Stimulated activated CD4-positive, alpha-beta T cell treated with anti-CD3 and anti-CD28 coated beads, Interleukin-4, amount 100 ng/mL, for 4 hours (primary cell): ENCODE measurements at places on chromosomes 6 and 20.
A peak's percentile ranks its signal among the peaks of the same experiment; 100 is the strongest.

DNA sequence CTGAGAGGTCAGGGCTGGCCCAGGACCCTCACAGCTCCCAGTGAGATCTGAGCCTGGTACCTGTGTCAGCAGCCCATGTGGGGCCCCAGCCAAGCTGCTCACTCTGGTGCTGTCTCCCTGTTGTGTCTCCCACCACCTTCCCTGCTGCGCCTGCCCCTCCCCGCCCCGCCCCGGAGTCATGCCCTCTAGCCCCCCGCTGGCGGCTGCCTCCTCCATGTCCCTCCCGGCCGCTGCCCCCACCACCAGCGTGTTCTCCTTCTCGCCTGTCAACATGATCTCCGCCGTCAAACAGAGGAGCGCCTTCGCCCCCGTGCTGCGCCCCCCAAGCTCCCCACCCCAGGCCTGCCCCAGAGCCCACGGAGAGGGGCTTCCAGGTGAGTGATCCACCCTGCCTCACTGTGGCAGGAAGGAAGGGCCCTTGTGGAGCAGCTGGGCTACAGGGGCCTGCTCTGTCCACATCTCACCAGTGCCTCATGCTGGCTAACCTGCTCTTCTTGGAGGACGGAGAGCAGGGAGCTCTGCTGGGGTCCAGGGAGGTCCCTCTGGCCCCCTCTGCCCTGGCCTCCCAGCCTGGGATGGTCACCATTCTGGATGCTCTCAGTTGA lies 44.9 kb downstream of the CPXM1 start:
- no peak for DNase-seq

GRCh38 chr20:63933646-63934045 lies 22.6 kb downstream of the UCKL1 start:
- DNase-seq, result no peak

DNA sequence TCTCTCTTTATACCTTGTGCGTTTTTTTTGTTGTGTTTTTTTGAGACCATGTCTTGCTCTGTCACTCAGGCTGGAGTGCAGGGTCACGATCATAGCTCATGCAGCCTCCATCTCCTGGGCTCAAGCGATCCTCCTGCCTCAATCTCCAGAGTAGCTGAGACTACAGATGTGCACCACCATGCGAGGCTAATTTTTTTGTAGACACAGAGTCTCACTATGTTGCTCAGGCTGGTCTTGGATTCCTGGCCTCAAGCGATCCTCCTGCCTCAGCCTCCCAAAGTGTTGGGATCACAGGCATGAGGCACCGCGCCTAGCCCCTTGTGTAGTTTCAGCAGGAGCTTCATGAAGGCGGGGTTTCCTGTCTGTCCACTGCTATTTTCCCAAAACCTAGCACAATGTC lies 27.3 kb downstream of the PDRG1 start:
- no peak for DNase-seq

- no peak for DNase-seq
These were observed 17.3 kb downstream of the RAMACL start for GRCh38 chr6:166569206-166569605.

- no peak for DNase-seq
These were observed 108.0 kb downstream of the SYNDIG1 start for GRCh38 chr20:24577271-24577909.

GRCh38 chr6:7832904-7833750 lies 77.5 kb downstream of the TXNDC5 start:
- DNase-seq, result no peak

DNA sequence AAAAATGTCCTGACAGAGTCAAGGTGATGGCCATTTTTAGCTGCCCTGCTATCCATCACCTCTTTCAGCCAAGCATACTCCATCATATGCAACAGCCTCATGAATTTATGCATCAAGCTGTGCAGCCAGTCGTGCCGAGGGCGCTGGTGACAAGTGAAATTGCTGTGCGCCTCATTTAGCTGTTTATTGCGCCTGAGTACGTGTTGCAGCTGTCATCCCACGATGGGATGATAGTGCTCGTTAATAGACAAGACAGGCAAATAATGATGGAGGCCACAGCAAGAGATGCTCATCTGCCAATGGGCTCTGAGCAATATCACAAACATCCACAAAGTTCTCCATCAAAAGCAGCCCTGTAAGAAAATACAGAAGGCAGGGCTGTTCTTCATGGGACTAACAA lies 562.3 kb upstream of the POU3F2 start:
- DNase-seq, result no peak

DNA sequence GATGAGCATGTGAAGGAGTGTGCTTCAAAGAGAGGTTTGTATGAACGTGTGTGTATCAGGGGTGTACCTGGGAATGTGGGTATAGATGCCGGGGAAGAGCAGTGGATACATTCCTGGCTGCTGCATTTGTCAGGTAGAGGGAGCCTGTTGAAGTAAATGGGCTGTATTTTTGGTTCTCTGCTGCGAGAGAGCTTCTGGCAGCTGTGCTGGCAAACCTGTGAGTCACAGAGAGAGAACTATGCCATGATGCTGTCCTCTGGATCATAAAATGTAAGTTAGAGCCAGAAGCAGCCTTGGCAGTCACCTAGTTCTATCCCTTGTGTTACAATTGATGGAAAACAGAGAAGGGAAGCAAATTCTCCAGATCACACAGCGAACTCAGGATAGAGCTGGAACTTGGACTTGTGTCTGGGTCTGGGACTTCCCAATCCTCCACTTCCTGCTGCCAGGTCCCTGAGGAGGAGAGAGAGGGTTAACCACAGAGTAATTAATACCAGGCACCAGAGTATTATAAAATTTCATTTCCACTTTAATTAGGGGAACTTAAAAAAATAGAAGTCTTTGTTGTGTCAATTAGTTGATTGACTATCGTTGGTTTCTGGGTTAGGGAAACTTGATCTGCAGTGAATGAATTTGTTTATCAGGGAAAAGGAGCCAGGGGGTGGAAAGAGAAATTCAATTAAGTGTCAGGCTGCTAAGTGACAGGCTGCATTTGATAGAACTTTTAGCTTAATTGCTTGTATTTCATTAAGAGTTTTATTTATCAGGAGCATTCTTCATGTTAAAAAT lies 41.1 kb upstream of the GTSF1L start:
- no peak for DNase-seq

DNA sequence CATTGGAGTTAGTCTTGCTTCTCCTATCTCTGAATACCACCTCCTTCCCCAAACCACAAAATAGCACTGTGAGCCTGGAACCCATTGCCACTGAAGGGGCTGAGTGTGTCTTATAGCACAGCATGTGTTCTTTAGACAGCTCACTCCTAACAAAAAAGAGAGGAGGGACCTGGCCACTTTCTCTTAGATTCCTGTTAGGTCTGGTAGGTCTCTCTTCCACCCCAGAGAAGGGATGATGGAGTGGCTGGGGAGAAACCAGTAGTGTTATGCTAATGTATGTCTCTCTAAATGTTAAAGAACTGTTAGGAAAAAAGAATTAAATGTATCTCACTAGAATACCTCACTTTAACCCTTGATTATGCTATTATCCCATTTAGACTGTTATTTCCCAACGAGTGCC lies 340.3 kb downstream of the EPHA7 start:
- DNase-seq, result no peak

GRCh38 chr6:32890831-32891230 lies 36.8 kb downstream of the PSMB9 start:
- no peak for DNase-seq

- DNase-seq, result no peak
These were observed 72.6 kb upstream of the ZNF184 start for GRCh38 chr6:27545271-27546046.

- DNase-seq, result no peak
These were observed 28.9 kb upstream of the RIPK1 start for GRCh38 chr6:3039384-3039783.

GRCh38 chr6:25173951-25174474 lies 105.2 kb upstream of the CARMIL1 start:
- no peak for DNase-seq

DNA sequence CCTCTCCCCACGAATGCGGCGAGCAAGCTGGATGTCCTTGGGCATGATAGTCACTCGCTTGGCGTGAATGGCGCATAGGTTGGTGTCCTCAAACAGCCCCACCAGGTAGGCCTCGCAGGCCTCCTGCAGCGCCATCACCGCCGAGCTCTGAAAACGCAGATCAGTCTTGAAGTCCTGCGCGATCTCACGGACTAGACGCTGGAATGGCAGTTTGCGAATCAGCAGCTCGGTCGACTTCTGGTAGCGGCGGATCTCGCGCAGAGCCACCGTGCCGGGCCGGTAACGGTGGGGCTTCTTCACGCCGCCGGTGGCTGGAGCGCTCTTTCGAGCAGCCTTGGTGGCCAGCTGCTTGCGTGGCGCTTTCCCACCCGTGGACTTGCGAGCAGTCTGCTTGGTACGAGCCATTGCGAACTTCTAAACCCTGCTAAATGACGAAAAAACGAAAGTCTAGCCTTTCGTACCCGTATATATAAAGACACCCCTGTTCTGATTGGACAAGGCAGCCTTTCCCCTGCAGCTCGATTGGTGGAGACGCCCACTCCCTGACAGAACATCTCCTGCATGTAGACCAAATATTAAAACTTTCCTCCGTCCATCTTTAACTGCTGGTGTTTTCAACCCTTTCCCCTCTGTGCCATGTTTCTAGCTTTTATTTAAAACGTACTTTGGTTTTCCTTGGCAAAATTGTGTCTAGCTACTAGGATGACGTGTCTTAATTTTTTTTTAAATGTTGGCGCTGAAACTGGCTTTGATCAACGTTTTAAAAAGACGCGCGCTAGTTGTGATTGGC lies 109.8 kb downstream of the HFE start:
- DNase-seq, result peak; percentile 83

DNA sequence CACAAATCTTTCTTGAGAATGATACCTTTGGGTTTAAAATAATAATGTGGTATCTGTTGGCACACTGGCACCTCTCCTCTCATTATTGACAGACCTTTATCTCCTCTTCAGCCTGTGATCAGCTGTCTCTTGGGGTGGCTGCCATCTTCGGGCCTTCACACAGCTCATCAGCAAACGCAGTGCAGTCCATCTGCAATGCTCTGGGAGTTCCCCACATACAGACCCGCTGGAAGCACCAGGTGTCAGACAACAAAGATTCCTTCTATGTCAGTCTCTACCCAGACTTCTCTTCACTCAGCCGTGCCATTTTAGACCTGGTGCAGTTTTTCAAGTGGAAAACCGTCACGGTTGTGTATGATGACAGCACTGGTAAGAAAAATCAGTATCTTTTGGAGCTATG lies 232.8 kb downstream of the GRIK2 start:
- DNase-seq, result no peak

DNA sequence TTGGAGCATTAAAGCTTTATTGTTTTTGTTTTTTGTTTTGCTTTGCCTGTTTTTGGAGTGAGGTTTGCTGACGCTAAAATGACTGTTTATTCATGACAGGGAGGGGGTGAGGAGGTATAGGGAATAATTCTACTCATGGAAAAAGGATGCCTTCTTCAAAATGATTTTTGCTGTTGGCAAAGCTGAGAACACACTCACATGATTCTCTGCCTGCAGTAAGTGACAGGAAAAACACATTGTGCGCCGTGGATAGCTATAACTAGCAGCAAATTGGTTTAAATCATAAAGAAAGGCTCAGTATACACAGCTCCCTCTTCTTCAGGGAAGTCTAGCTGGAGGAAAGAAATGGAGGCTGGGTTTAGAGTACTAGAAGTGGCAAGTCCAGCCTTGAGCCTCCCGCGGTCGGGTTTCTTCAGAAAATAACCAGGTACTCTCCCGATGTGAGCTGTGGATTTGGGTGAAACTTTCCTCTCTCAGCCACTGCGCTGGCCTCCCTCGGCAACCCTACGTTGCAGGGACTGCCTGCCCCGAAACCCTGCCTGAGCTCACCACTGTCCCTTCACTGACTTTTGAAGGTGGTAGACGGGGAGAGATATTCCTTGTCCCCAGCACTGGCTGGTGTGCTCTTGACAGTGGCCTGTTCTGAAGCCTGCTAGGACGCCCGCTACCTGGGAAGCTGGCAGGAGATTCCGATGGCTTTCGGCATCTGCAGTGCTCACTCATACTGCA lies 278.2 kb downstream of the NRN1 start:
- no peak for DNase-seq

- no peak for DNase-seq
These were observed 143.0 kb downstream of the TTLL2 start for GRCh38 chr6:167467793-167468431.

DNA sequence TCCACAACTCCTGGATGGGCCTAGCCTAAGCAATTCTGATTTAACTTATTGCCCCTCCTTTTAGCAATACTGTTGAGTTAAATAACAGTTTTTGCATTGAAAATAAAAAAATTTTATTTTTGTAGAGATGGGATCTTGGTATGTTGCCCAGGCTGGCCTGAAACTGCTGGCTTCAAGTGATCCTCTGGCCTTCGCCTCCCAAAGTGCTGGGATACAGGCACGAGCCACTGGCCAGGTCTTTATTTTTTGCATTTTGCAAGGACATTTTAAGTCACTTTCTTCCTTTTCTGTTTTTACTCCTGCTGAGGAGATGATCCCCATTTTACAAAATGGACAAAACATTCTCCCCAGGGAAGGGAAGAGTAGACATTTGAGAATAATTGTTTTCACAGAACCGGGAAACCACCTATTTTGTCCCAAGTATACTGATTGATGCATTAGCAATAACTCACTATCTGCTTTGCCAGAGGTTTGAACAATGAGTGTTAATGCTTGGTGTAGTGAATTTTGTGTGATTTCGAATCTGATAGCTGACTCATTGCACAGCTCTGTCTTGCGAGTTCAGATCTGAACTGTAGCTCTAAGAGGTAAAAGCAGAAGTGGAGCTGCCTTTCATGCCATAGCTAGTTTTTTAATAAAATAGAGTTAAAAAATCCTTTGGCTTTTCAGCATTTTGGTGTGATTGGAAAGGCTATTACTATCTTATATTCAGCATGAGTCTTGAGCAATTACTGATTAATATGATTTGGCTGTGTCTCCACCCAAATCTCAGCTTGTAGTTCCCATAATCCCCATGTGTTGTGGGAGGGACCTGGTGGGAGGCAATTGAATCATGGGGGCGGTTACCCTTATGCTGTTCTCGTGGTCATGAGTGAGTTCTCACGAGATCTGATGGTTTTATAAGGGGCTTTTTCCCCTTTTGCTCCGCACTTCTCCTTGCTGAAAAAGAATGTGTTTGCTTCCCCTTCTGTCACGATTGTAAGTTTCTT lies 20.9 kb downstream of the IGF2R start:
- DNase-seq, result no peak

DNA sequence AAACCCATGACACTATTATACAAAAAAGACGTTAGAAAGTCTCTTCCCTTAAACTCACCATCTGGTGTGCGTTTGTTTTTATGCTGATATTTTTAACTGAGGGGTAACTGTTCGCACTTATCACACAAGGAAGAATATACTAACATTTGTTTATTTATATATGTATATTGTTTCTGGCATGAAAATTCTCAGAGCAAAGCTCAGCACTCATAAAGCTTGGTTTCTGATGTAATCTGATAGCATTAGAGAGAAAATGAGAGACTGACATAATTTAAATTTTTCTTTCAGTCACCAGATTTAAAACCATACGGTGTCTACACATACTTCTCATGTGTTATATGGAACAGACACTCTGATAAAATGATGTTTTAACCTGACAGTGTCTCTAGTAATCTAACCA lies 6.9 kb downstream of the BLOC1S5 start:
- no peak for DNase-seq
